Stimulated activated CD4-positive, alpha-beta T cell treated with anti-CD3 and anti-CD28 coated beads, Interleukin-1b, Interleukin-23, amount 100 ng/mL, for 48 hours (primary cell): ENCODE measurements at places on chromosomes 6 and 20.
A peak's percentile ranks its signal among the peaks of the same experiment; 100 is the strongest.

DNA sequence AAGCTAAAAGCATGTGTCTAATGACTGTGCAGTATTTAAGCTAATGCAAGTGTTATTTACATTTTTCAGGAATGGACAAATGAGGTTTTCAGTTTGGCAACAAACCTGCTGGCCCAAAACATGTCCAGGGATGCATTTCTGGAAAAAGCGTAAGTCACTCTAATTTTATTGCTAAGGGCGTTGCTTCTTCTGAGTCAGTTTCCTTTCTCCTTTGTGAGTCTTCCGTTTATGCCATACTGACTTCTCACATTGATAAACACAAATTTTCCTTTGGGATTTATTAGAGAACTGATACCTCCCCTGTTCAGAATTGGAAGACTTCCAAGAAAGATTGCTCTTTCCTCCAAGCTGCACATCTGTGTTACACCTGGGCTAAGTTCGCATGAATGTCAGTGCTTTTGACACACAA lies 422.9 kb upstream of the PLCB4 start:
- DNase-seq: no peak

- no peak for DNase-seq
Measured at GRCh38 chr6:21710216-21710615, 116.7 kb downstream of the SOX4 start.

- DNase-seq: no peak
Measured at GRCh38 chr20:17694767-17695166, 5.0 kb upstream of the BANF2 start.

GRCh38 chr6:108734271-108734922 lies 113.8 kb upstream of the ARMC2 start:
- no peak for DNase-seq

DNA sequence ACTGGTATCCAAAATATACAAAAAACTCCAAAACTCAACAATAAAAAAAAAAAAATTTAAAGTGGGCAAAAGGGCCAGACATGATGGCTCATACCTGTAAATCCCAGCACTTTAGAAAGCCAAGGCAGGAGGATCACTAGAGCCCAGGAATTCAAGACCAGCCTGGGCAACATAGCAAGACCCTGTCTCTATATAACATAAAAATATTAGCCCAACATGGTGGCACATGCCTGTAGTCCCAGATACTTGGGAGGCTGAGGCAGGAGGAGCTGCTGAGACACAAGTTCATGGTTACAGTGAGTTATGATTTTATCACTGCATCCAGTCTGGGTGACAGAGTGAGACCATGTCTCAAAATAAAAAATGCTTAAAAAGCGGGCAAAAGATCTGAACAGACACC lies 121.0 kb upstream of the BEND6 start:
- no peak for DNase-seq

DNA sequence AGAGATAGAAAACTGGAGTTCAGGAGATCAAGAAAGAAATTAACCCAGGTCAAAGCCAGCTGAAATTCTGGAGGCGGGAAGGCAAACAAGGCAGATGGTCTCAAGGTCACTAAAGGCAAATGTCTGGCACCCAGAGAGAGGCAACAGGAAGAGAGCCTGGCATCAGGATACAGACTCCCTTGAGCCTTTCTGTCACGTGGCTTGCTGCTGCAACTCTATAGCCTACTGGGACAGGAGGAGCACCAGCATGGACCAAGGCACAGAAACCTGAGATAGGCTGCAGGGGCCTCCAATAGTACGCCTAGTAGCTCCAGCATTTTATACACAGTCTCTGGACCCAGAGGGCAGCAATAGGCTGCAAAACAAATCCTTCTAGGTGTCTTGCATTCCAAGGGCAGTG lies 75.1 kb downstream of the SEL1L2 start:
- no peak for DNase-seq

DNA sequence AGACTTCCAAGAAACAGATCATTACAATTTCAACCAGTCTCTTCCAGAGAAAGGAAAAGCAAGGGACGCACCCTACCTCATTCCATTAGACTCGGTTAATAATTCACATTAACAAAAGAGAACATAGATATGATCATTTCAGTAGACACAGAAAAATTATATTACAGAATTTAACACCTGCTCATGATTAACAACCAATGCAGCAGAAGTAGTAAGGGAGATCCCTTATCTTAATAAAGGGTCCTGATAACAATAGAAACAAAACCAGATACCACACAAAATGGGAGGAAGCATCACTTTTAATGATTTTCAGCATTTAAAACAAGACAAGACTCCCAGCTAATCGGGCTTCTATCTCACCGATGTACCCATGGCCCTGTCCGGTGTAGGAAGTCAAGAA lies 215.0 kb downstream of the TBC1D7 start:
- no peak for DNase-seq

GRCh38 chr6:91822581-91822980 lies 1235.7 kb upstream of the MAP3K7 start:
- DNase-seq: no peak

DNA sequence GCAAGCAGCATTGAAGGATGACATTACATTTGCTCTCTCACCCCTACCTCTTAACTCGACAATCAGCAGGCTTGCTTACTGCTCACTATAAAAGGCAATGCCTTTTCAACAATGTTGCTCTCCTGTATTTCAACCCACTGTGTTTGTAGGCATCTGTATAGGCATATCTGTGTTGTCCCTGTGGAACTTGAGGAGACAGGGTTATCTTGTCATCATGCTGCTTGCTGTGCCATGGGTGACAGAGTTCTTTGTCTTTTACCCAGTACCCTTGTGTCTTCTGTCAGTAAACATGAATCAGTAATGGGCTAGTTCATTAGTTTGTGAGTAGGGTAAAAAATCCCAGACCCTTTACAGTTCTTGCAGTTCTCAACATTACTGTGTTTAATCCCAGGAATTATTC lies 25.2 kb downstream of the PHF3 start:
- DNase-seq: no peak

GRCh38 chr6:17980329-17980728 lies 7.1 kb downstream of the KIF13A start:
- no peak for DNase-seq

GRCh38 chr6:116449565-116449964 lies 11.6 kb upstream of the CALHM6 start:
- DNase-seq: no peak

DNA sequence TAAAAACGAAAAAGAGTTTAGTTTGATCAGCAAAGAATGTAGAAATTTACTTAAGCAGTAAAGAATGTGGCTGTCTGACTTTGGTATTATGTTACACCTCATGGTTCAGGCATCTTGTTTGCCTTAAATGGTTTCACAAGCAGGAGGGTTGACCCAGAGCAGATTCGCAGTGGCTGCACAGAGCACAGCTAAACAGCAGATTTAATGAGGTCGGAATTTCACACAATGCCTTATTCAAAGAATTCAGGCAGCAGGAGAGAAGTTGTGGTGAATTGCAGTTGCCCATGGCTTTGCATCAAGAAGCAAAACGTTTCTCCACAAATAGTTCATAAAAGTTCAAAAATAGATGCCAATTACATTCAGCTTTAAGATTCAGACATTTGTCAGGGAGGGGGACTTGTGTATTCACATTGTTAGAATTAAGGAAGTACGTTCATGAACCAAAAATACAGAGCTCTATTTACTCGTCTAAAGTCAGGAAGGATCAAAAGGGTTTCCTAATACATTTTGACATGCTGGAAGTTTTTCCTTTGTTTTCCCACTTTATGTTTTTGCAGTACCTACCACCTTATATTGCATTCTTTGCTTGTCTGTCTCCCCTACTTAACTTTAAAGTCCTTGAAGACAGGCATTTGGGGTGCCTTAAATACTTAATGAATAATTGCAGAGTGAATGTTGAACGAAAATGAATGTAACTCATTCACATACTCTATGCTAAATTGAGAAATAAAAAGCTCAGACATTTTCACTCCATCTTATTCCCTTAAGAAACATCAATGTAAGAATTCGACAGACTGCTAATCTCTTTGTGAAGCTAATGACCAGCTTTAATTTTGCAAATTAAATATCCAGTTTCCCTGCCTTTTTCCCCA lies 1163.6 kb upstream of the CITED2 start:
- no peak for DNase-seq

GRCh38 chr6:91860541-91861335 lies 1273.9 kb upstream of the MAP3K7 start:
- DNase-seq: no peak

DNA sequence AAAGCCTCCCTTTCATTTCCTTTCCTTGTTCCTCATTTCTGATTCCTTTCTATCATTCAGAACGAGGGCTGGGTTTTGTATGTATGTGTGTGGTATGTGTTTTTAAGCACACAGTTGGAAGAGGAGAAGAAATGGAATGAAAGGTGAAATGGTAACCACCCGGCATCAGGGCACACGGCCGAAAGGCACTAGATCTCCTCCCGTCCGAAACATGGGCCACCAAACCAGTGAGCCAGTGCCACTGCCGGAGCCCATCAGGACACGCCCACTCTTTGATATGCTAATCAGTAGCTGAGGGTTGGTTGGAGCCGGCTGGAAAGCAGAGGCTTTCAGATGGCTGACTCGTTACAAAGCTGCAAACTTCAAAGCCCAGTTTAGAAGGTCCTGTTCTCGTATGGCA lies 228.6 kb upstream of the JARID2 start:
- DNase-seq: peak; percentile 10

GRCh38 chr6:20955131-20955530 lies 420.9 kb downstream of the CDKAL1 start:
- no peak for DNase-seq

- DNase-seq: no peak
Measured at GRCh38 chr6:12232339-12232738, 57.8 kb upstream of the EDN1 start.

- DNase-seq: no peak
Measured at GRCh38 chr20:38060536-38060935, 27.0 kb downstream of the RPRD1B start.

DNA sequence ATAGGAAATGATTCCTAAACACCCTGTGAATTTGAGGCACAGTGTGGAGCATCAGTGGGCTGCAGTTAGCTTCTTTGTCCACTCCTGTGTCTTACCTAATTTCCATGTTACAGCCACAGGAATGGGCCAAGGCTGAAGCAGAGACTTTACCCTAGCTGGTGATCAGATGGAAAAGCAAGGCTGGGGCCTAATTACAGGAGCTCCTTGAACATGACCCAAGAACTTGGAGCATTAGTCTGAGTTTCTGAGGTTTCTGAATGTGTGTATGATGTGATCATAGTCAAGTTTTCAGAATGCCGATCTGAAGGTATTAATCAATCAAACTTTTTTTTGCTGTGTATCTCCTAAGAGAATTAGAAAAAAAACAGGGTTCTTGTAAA lies 18.0 kb downstream of the HECA start:
- no peak for DNase-seq

DNA sequence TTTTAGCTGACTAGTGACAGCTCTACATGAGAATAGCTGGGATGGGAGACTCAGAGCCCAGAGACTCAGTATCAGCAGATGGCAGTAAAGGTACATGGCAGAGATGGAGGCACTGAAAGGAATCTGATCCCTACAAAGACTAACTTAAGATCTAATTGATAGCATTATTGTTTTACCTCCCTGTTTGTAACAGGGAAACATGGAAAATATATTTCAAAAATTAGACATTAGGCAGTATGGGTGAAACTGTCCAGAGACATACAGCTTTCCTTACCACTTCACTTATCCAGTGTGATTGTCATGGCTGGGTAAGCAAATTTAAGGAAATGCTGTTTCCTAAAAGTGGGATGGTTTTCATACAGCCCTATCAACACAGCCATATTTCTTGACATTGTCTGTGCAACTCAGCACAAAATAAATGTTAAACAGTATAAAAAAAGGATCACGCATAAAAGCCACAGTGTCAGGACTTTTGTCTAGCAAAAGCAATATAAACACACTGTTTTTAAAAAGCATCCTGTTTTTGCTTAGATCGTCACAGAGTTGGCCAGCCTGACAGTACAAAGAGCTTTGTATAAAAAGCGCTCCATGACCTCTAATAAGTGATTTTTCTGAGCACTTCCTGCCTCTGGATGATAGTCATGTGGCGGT lies 376.9 kb downstream of the PHF3 start:
- DNase-seq: no peak

GRCh38 chr20:45917790-45918141 lies 5.8 kb upstream of the PLTP start:
- no peak for DNase-seq

DNA sequence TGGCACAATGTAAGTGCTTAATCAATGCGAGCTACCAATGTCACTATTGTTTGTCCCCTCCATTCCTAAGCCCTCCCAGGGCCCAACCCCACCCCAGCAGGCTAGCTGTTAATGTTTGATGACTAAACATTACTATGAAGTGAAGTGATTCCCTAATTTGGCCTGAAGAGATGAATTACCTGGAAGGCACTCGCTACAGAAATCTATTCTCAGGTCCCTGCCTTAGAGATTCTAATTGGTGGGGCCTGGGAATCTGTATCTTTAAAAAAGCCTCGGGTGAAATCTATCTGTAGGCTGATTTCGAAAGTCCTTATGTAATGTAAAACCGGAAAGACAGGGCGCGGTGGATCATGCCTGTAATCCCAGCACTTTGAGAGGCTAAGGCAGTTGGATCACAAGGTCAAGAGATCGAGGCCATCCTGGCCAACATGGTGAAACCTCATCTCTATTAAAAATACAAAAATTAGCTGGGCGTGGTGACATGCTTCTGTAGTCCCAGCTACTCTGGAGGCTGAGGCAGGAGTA lies 16.9 kb upstream of the SNAI1 start:
- no peak for DNase-seq
